Endodermal cell (in vitro differentiated cells): ENCODE measurements at places on chromosomes 7 and 10. TPM values are rescaled to one million over a fixed set of nuclear protein-coding genes. Genes with fewer than 3 reads are reported as not detected.
A peak's percentile ranks its signal among the peaks of the same experiment; 100 is the strongest.

KLF14 gene
- not detected in 3 replicates for total RNA-seq

TMEM178B gene
- total RNA-seq, result 1.5 and 4.1 TPM in 2 replicates

STEAP2 gene
- total RNA-seq, result 10.9 to 11.9 TPM (median 11.0 TPM) in 3 replicates

ABCB4 gene
- 0.42 to 0.60 TPM (median 0.50 TPM) in 3 replicates for total RNA-seq

CLDN12 gene
- total RNA-seq, result 43.7 and 50.3 TPM in 2 replicates

SPAM1 gene
- 0.19 to 0.67 TPM (median 0.49 TPM) in 3 replicates for total RNA-seq

TRIM50 gene
- 0.33 TPM in 1 of 3 replicates, not detected in the others for total RNA-seq

MYOF gene
- total RNA-seq, result 37.4 to 41.9 TPM (median 41.3 TPM) in 3 replicates

TMEM270 gene
- total RNA-seq, result not detected in 3 replicates

GRCh38 chr7:93563584-93563983 is 10.9 kb downstream of the CALCR start:
- H3K4me3 ChIP-seq, result no peak overlapping the region
- H3K4me1 ChIP-seq, result no peaks in the 10 kb centered on the region
- peaks cover 4% of the 10 kb centered on the region for H3K36me3 ChIP-seq
- no peak overlapping the region for H3K27ac ChIP-seq

- H3K4me3 ChIP-seq, result peak overlapping the region; percentile 47
- DNase-seq, result no peak
- H3K27ac ChIP-seq, result no peak overlapping the region
- peaks cover 4% of the 10 kb centered on the region for H3K4me1 ChIP-seq
These were observed 31.1 kb downstream of the ARHGAP12 start for GRCh38 chr10:31897506-31897905.

- no peaks in the 10 kb centered on the region for H3K27me3 ChIP-seq
- H3K27ac ChIP-seq, result no peak overlapping the region
- no peaks in the 10 kb centered on the region for H3K36me3 ChIP-seq
These were observed 255.0 kb upstream of the SEMA3C start for GRCh38 chr7:81173766-81174281.

- no peaks in the 10 kb centered on the region for H3K27me3 ChIP-seq
- H3K4me1 ChIP-seq, result peaks cover 7% of the 10 kb centered on the region
- no peak overlapping the region for H3K27ac ChIP-seq
- DNase-seq, result no peak
These were observed 81.6 kb upstream of the ANLN start for GRCh38 chr7:36308031-36308430.

DNA sequence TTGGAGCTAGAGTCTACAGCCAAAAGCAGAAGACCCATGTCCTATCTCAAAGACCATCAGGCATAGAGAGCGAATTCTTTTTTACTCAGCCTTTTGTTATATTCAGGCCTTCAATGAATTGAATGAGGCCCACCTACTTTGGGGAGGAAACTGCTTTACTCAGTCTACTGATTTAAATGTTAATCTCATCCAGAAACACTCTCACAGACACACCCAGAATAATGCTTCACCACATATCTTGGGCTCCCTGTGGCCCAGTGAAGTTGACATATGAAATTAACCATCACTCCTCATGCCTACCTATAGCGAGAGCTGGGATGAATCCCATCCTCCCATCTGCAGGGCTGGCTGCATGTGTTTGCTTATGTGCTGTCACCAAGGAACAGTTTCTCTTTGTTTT is 26.0 kb upstream of the SORCS3 start:
- H3K36me3 ChIP-seq, result no peaks in the 10 kb centered on the region
- H3K4me1 ChIP-seq, result no peaks in the 10 kb centered on the region
- no peaks in the 10 kb centered on the region for H3K27me3 ChIP-seq

GRCh38 chr7:1225441-1226185 is 7.1 kb upstream of the UNCX start:
- peaks cover 11% of the 10 kb centered on the region for H3K4me1 ChIP-seq
- peak; percentile 85 for DNase-seq
- H3K36me3 ChIP-seq, result no peaks in the 10 kb centered on the region
- peak overlapping the region; percentile 87 for H3K27ac ChIP-seq
- H3K27me3 ChIP-seq, result peaks cover 97% of the 10 kb centered on the region
- H3K4me3 ChIP-seq, result peak overlapping the region; percentile 25
